ENCODE measurements at places on chromosomes 7 and 10.

DNA sequence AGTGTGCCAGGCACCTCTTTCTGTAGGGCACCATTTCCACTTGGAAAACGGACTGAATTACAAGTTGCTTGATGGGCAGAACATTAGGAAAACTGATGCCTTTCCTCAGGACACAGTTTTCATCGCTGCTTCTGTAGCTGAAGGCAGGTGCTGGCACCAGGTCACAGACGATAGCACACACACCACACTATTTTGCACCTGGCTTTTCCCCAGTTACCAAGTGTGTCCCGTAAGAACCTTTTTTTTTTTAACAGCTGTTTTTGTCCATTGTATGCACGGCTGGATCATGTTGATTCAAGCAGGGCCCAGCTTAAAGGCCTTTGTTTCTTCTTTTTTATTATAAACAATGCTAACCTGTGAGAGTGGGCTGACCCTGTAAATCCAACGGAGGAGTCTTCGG, 1.3 kb upstream of the GET4 start:
- no peak for DNase-seq

- no peak for DNase-seq
These were observed 60.4 kb upstream of the CDK1 start for GRCh38 chr10:60717852-60718251.

- DNase-seq: no peak
These were observed 522.1 kb upstream of the FOXK1 start for GRCh38 chr7:4159761-4160554.

- no peak for DNase-seq
These were observed 234.0 kb downstream of the TNS3 start for GRCh38 chr7:47347816-47348385.

GRCh38 chr7:70094831-70095230, 496.6 kb downstream of the AUTS2 start:
- no peak for DNase-seq

DNA sequence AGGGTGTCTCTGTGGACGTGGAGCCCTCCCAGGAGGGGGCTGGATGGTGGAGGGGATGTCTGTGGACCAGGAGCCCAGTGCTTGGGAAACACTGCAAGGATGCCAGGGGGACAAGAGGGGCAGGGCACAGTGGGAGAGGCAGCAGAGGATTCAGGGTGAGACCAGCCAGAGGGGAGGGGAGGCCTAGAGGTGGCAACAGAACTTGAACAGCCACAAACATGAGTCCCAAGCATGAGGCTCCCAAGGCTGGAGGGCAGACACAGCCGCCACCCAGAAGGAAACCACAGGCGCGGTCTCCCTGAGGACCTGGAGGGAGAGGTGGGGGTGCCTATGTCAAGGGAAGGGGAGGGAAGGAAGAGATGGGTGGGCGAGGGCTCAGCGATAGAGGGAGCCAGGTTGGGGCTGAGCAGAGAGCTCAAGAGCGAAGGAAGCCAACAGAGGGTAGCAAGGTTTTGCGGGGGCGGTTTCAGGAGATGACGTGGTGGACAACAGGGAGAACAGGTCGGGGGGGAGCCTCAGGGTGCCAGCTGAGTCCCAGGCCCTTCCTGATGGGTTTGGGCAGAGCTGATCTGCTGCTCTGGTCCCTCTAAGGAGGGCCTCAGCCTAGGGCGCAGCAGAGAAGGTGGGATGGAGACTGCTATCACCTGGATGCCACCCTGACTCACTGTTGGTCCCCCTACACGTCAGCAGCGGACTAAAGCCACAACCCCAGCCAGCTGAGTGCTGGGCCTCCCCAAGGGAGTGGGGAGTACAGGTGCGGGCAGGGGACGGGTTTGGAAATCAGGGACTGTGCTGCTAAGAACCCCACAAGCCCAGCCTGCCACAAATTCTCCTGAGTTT, 6.7 kb upstream of the PILRA start:
- no peak for DNase-seq

DNA sequence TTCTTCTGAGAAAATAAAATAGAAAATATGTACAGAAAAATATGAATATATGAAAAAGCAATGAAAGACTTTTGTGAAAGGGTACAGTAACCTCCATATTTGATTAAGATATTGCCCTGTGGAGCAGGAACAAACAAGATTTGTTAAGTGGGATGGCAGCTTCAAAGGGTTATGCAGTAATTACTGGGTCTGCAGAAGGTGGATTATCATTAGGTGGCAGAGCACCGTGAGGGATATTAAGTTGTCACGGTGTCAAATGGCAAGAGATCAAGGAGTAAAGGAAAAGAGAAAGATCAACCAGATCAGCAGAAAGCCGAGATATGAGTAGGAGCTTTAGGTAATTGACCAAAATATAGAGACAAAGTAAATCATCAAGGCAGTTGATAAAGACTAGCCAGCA, 44.1 kb downstream of the DGKB start:
- DNase-seq: no peak

DNA sequence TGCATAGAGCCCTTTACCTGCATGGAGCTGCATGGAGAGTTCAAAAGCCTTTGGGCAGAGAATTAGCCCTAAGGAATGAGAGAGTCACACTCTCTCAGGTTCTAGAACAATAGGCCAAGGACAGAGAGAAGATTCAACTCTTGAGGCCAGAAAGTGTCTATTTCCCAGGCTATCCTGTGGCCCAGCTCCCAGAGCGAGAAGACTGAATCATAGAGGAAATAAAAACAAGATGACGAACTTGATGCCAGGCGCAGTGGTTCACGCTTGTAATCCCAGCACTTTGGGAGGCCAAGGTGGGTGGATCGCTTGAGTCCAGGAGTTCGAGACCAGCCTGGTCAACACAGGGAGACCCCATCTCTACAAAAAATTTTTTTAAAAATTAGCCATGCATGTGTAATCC, 18.3 kb upstream of the PODXL start:
- no peak for DNase-seq
